NT2/D1 (cell line): ENCODE measurements at places on chromosomes 16 and 17.

DNA sequence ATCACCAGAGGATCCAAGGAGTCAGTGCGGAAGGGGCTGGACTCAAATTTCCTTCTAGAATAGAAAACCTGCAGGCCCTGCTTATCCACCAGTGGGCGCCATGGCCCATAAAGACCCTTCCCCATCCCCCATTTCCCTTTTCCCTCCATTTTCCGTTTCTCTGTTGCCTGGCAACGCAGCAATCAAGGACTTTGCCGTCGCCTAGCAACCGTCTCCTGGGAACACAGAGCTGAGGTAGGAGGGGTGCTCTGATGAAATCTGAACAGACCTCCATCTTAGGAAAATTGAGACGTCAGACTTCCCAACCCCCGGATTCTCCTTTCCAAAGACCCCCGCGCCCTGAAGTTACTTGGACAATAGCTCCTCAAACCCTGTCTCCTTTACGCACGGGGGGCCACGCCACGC is 5.7 kb downstream of the DLG4 start:
- peak; percentile 96 for DNase-seq

DNA sequence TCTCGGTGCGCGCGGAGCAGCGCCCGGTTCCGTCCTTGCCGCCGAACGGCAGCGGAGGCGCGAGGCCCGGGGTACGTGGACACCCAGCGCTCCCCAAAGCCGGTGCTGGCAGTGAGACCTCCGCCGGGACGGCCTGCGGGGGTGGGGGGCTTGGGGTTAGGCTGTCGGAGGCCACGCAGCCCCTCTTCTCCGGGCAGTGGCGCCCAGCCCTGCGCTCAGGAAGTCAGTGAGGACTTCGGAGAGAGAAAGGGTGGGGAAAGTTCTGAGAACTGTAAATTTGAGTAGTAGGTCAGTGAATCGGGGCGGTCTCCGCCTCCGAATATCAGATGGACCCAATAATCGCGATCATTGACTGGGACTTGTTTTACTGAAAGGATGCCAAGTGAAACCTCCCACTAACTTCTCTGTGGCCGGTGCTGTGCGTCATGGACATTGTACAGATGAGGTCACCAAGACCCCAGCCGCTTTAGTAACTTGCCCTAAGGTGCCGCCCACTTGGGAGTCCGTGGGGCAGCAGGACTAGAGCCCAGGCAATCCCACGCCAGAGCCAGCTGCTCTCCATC is 468 bp downstream of the IL4R start:
- no peak for DNase-seq

DNA sequence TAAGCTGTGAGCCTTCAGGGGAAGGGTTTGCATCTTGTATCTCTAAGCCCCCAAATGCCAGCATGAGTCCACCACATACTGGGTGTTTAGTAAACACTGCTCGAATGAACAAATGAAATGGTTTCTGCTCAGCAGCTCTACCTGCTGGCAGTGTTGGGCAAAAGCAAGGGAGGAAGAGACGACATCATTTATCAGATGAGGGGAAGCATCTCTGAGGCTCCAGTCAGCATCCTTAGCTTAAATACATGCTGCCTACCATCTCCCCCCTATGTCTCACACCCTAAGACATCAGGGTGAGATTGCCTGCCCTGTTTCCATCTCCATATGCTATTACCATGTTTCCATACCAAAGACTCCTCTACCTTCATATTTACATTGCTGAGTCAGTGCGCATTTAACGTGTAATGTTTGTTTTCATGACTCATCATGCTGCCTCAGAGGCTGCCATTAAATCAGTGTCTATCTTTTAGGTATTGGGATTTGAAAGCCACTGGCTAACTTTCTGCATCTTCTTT is 379.8 kb downstream of the UTP18 start:
- peak; percentile 39 for DNase-seq

GRCh38 chr16:81239367-81240121 is 1.1 kb downstream of the BCO1 start:
- no peak for DNase-seq

GRCh38 chr17:50689251-50689650 is 18.5 kb downstream of the ANKRD40 start:
- no peak for DNase-seq

- DNase-seq = no peak
Observed at GRCh38 chr17:8593830-8594229, 36.7 kb downstream of the MYH10 start.

DNA sequence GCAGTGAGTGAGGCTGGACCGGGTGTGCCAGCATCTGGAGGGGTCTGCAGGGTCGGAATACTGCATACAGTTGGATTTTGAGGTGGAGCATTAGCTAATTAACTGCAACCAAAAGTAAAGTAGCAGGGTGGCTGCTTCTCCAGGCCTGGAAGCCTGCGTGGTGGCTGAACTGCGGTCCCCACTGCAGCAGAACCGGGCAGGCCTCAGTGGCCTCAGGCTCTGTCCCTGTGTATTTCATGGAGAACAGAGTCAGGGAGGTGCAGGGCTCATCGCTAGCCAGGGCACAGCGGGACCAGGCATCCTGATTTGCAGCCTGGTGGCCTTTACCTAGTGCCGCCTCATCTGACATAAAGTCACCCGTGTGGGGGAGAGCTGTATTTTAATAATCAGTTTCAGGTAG is 131.9 kb downstream of the RPTOR start:
- no peak for DNase-seq

DNA sequence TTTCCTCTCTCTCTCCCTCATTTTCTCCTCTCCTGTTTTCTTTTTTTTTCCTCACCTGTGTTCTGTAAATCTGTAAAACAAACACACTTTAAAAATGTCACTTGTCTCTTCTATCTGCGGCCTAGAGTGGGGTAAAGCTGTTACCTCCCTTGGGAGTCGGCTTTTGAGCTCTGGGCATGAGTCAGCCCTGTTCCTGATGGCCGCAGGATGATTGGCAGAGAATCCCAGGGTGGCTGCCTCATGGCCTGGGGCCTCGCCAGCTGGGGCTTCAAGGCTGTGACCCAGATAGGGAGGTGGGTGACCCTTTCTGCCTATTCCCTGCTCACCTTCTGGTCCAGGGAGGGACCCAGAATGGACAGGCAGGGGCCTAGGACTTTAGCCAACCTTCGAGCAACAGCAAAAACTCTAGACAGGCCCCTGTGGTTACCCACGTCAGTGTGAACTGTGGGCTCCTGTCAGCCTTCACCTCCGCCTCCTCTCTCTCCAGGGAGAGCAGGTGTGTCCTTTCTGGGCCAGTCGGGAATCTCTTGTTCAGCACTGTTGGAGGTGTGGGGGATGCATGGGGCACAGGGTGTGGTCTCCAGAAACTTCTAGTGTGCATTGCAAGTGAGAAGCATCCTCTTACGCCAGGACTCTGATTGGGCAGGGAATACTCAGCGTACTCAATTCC is 87.4 kb downstream of the RAP1GAP2 start:
- no peak for DNase-seq

DNA sequence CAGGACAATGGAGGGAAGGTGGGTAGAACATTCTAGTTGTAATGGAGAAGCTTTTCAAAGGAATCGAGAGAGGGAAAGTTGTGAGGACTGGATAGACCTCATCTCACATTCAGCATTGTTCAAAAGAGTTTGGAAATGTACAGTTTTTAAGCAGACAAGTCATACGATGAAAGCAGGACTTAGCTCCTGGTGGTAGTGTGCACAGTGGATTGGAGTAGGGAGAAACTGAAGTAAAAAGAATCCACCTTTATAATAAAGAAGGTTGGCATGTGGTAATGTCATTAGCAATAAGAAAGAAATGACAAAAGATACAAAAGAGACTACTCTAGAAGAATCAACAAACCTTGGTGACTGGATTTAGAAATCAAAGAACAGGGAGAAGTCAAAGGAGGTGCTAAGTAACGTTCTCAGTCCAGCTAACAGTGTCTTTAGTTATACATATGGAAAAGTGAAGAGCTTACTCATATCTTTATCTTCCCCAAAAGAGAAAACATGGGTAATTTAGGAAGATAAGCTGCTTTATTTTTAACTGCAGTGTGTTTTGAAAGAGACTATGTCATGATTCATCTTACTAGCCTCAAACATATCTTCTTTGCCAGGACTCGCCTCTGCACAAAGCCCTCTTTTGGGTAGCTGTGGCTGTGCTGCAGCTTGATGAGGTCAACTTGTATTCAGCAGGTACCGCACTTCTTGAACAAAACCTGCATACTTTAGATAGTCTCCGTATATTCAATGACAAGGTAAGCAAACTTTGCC is 18.7 kb upstream of the EVI2A start:
- DNase-seq = no peak

DNA sequence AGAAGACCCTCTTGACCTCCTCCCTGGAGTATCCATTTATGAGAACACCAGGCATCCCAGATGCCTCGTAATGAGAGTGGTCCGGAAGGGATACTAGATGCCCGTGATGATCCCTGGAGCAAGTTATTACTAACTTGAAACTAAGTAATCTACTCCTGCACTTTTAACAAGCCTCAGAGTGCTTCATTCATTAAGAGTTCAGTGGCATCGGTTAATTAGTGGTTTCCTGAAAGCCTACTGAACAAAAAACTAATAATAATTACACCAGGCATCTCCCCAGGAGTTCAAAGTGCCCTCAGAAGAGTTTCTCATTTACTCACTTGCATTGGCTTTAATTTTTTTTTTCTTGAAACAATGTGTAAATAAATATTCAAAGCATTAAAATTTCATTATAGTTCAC is 22.2 kb downstream of the ZNF75A start:
- no peak for DNase-seq

- DNase-seq = no peak
Observed at GRCh38 chr17:29757788-29758187, 135.1 kb upstream of the CORO6 start.

- no peak for DNase-seq
Observed at GRCh38 chr17:22570144-22570845, 878.0 kb downstream of the KCNJ18 start.

- no peak for DNase-seq
Observed at GRCh38 chr16:3182608-3183444, 5.2 kb upstream of the OR1F1 start.
